CD8-positive, alpha-beta T cell (primary cell): ENCODE measurements at places on chromosomes 2 and 18.

DNA sequence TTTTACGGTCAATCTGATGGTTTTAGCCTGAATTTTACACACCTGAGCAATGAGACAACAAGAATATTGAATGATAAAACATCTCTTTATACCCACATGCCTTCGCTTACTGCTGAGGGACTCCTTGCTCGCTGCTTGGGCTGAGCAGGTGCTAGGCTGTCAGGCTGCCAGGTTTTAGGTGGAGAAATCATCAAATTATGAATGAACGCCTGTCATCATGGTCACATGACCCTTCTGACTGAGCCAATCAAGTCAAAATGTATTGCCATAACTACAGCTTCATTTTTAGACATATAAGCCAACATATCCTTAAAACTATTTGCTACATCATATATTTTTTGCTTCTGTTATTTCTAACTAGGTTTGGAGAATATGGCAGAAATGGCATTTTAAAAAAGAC lies 274.0 kb downstream of the LNPK start:
- no peak for DNase-seq

DNA sequence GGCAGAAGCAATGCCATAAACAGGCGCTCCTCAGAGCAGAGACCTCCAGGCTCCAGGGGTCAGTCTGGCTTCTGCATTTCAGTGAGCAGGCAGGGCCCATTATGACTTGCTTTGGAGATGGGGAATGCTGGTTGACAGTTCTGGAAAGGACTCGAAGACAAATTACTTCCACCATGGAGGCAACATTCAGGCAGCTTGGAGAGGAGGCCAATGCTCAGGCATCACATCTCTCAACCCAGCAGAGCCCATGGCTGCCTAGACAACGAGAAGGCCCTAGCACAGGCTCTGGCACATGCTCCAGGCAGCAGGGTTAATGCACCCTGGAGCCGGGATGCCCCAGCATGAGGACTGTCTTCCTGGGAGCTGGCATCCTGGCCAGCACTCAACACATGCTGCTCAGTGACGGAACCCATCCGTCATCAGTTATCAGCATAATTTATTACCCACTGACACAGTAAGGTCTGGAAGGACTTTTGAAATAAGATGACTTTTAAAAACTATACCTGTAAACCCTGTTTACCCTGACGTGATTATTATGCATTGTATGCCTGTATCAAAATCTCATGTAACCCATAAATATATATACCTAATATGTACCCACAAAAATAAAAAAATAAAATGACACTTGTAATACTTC lies 52.8 kb downstream of the ADNP2 start:
- no peak for DNase-seq

DNA sequence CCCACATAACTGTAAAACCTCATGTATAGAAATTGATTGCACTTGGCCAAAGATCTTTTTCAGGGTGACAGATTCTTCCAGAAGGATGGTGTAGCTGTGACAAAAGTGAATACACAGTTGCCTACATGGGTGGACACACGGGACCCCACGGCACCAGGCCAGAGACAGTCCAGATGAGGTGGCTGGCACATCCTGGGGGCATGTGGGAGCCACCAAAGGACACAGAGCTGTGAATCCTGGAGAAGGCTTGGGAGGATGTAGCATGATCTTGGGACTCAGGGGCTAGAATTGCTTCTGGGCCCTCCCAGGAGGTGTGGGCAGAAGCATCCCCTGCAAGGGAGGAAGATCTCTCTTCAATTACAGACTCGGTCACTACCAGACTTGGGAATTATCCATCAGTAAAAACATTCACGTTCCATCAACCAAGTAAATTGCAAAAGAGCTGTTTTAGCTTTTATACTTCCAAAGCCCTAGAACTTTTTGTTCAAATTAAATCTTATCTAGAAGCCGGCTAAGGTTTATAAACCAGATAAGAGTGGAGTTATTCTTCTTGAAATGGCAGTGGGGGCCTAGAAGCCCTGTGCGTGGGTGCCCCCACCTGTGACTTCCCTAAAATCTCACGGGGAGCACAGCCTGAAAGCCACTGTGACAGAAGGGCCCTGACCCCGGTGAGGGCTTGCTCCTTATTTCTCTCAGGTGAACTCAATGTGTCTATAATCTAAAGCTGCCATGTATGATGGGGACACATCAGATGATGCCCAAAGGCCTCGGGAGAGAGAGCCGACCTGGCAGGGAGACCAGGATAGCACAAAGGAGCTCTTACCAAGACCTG lies 81.7 kb downstream of the SEPTIN10 start:
- DNase-seq, result no peak

DNA sequence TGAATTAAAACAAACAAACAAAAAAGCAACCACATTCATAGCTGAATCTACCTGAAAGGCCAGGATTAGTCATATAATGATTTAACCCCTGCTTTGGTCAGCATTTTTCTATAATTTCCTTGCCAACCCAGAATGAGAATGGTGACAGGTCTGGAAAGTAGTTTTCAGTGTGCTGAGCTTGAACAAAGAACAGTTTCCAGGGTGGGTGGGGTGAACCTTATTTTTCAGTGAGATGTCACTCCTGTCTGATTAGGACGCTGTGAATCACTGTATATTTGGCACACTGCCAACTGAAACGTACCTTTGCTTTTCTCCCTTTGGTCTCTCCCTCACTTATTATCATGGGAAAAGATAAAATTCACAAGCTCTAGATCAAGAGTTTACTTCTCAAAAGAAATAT lies 35.0 kb upstream of the DSC1 start:
- DNase-seq, result no peak

- no peak for DNase-seq
Measured at GRCh38 chr2:45696708-45697107, 45.2 kb downstream of the PRKCE start.

GRCh38 chr18:23169673-23170044 lies 34.4 kb downstream of the CABLES1 start:
- DNase-seq, result no peak

DNA sequence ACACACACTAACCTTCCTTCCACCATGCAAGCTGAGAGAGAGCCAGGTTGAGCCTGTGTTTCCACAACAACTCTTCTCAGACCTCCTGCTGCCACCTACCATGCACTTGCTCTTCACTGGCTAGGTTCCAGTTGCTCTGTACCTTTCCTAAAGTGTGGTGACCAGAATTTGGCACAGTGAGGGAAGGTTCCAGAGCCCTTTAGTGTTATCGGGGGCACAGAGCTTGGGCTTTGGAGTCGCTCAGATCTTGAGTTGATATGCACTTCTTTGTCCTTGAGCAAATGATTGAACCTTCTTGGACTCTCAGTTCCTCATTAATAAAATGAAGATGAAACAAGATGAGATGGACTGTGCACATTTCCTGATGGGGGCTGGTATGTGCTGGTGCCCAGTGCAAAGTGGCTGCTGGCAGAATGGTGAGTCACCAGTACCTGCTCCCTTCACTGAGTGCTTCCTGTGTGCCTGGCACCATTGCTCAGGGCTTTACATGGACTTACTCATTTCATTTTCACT lies 47.1 kb downstream of the NEDD4L start:
- DNase-seq, result no peak

DNA sequence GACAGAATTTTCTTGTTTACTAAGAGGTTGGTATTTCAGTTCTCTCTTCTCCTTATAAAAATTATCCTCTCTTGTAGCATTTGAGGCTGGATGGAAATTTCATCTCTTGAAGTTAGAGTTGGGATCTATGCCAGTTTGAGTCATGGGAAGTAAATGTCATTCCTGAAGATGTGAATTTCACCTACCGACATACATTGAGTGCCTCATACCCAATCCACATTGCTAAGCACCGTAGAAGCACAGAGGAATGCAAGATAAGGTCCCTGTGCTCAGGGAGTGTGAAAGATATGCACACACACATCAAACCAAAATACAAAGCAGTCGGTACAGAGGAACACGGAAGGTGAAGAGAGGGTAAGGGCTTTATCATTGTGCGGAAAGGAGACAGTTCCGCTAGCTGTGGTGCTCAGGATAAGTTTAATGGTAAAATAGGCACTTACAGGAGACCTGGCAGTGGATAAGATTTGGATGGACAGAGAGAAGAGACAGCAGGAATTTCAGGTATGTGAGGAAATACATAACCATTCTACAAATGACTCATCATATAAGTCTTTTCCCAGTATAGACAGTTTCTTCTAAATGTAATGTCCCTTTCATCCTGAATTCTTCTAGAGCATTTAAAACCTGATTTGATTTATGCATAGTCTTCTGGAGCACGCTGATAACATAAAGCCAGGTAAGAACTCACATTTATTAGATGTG lies 205.3 kb upstream of the ST6GAL2 start:
- no peak for DNase-seq

DNA sequence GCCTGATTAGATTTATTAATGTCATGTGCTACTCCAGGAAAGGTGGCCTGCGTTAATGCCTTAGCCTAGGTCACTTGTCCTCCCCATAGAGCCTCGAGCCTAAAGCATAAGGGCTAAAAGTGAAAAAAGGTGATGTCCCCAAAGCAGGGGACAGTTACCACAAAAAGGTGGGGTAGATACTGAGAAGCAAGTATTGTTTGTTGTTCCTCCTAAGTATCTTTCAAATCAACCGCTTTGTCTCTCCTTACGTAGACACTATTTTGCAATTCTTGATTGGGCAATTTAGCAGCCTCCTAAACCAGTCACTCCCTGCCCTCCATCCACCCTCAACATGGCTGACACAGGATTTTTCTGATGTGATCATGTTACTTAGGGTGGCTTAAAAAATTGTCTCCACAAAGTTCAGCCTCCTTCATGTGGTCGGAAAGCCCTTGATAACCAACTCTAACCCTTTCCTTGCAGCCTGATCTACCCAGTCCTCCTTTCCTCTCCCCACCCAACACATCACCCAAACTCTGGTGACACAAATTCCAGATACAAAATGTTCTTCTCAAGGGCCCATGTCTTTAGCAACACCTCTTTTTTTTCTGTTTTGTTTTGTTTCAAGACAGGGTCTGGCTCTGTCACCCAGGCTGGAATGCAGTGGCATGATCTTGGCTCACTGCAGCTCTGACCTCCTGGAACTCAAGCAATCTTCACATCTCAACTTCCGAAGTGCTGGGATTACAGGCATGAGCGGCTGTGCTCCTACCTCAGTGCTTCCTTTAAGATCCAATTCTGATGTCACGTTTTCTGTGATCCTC lies 6.9 kb downstream of the INHA start:
- DNase-seq, result no peak

DNA sequence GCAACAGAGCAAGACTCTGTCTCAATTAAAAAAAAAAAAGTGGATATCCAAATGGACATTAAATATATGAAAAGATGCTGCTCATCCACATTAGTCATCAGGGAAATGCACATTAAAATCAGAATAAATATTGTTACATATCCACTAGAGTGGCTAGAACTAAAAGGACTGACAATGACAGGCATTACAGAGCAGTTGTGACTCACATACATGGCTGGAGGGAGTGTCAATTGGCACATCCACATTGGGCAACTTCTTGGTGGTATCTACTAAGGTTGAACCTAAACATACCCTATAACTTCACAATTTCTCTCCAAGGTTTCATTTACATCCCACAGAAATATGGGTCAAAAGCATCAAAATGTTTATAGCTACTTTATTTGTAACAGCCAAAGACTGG lies 14.0 kb upstream of the DNER start:
- DNase-seq, result no peak

DNA sequence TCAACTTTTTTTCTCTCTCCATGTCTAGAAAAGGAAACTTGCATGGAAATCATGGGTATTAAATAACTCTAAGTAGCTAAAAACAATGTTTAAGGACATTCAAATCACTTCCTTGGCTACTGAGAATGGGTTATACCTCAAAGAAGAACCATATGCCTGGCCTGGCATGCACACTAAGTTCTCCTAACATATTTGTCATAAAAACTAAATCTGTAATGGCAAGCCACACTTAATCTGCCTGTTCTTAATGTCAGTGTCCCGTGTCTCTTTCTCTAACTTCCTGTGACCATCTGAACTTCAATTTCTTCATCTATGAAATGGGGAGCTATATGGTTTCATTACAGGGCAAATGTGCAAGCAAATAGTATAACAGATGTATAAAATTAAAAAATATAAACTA lies 11.1 kb downstream of the PDE1A start:
- DNase-seq, result no peak
